ENCODE measurements at places on chromosomes 7 and 10. TPM values are rescaled to one million over a fixed set of nuclear protein-coding genes. Genes with fewer than 3 reads are reported as not detected.

GRCh38 chr7:50970092-50970491, 187.4 kb upstream of the GRB10 start:
- no peak for DNase-seq
- no peak overlapping the region for H3K4me3 ChIP-seq
- no peaks in the 10 kb centered on the region for H3K27me3 ChIP-seq
- H3K4me1 ChIP-seq: no peaks in the 10 kb centered on the region
- H3K27ac ChIP-seq: no peak overlapping the region

DNA sequence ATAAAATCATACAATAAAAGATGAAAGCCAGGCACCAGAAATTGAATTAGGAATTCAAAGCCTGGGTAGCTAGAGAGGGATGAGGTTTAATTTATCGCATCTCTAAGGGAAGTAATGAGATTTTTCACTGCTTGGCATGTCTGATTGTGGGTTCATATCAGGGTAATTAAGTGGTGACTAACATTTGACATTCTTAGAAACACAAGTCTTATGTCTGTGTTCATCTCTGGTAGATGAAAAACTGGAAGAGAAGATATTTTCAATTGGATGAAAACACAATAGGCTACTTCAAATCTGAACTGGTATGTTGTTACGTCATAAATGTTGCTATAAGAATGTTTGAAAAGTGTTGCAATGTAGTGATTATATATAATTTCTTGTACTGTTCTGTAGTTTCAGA, 36.8 kb upstream of the ARMS2 start:
- H3K4me1 ChIP-seq: no peaks in the 10 kb centered on the region
- no peaks in the 10 kb centered on the region for H3K27me3 ChIP-seq
- H3K36me3 ChIP-seq: no peaks in the 10 kb centered on the region
- H3K4me3 ChIP-seq: no peak overlapping the region
- no peak for DNase-seq

DNA sequence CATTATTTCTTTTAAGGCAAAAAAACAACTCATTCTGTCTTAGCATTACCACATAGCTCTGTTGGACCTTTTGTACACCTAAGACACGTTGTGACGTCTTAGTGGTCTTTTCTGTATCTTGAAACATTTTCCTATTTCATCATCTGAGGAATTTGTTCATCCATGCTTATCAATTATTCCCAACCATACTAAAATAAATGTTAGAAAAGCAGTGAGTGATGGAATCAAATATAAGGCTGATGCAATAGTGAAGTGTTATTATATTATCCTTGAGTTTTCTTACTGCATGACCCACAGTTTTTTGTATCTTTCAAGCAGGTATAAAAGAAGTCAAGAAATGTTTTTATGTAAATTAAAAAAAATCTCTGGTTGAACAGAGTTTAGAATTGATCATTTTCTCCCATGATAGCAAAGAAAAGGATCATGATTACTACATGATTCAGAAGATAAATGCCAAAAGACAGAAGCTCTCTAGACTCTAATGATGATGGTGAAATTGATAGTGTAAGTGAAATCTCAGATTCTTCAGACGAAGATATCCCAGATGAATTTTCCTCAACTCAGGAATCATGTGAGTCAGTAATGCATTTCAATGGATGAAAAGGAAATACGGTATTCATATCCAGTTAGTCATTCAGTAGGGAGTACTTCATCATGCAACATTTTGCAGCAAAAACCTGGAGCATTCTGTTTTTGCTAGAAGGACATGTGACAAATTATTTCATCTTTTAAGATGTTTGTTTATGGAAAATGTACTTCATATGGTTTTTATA, 51.4 kb downstream of the CELF2 start:
- peaks cover 3% of the 10 kb centered on the region for H3K27me3 ChIP-seq
- no peaks in the 10 kb centered on the region for H3K36me3 ChIP-seq
- H3K4me1 ChIP-seq: no peaks in the 10 kb centered on the region
- H3K4me3 ChIP-seq: no peak overlapping the region
- no peak for DNase-seq

- no peak overlapping the region for H3K27ac ChIP-seq
- H3K36me3 ChIP-seq: no peaks in the 10 kb centered on the region
- no peak for DNase-seq
- H3K4me3 ChIP-seq: no peak overlapping the region
Observed at GRCh38 chr7:46812101-46812675, 769.7 kb downstream of the TNS3 start.

DNA sequence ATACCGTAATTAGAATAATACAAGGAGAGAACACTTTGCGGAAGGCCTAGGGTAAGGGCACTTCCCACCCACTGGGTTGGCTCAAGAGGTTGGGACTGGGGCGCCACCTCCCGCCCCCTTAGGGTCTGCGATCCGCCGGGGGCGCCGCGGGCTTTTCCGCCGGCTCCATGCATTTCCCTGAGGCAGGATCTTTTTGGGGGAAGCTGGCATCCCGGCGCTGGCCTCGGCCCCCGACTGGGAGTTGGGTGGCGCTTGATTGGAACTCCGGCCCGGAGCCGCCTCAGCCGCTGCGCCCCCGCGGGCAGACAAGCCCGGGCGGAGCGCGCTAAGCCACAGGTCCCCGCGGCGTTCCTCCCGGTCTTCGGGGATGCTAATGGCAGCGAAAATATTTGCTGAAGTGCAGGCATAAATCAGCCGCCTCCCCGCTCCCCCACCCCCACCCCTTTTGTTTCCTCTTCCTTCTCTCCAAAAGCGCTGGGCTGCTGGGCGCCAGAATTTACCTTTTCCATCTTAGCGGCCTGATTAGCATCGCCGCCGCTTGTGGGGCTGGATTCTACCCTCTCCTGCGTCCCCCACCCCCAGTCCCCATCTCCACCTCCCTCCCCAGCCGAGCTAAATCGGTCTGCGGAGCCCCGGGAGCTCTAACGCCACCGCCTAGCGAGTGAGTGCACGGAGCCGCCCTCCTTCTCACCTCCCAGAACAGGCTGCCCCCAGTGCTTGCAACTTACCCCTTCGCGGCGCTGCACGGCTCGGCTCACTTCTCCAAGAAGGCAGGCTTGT, 5.1 kb downstream of the UNC5B start:
- H3K36me3 ChIP-seq: no peaks in the 10 kb centered on the region
- peaks cover 55% of the 10 kb centered on the region for H3K27me3 ChIP-seq
- DNase-seq: no peak
- H3K4me1 ChIP-seq: peaks cover 4% of the 10 kb centered on the region

DNA sequence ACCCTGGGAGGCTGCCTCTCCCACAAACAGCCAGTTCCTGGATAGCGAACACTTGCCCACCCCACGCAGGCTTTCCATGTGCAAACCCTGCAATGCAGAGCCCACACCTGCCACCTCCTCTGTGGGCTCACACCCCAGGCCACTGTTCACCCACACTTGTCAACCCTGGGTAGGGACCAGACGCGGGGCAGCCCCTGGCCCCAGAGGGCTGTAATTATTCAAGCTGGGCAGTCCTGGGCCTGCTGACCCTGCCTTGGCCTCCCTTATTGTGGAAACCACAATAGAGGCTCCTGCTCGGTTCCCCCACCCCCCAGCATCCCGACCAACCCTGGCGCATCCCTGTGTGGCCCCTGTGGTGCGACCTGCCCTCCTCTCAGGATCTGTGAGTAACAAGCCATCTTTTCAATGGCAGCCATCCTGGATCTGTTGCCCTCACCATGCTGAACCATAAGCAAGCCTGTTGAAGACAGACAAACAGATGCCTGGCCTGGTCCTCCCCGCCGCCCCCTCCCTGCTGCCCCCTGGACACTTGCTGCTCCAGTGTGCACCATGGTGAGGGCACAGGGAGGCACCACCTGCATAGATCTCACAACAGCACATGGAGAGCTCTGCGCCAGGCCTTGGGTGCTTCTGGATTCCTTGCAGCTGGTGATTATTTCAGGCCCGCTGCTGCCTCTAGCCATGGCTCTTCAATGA, 15.8 kb upstream of the UBE3C start:
- peaks cover 15% of the 10 kb centered on the region for H3K4me1 ChIP-seq
- DNase-seq: no peak
- H3K4me3 ChIP-seq: no peak overlapping the region
- no peaks in the 10 kb centered on the region for H3K36me3 ChIP-seq
- H3K27ac ChIP-seq: no peak overlapping the region
- H3K27me3 ChIP-seq: 0 out of 3 replicates have a peak, but pooled peaks cover 2% of the 10 kb centered on the region

- no peak overlapping the region for H3K27ac ChIP-seq
- DNase-seq: no peak
- H3K4me3 ChIP-seq: no peak overlapping the region
Observed at GRCh38 chr7:150766334-150766709, 29.1 kb downstream of the GIMAP5 start.

- DNase-seq: no peak
- no peaks in the 10 kb centered on the region for H3K27me3 ChIP-seq
- no peak overlapping the region for H3K4me3 ChIP-seq
- H3K27ac ChIP-seq: no peak overlapping the region
Observed at GRCh38 chr10:60890811-60891210, 53.2 kb downstream of the RHOBTB1 start.

DNA sequence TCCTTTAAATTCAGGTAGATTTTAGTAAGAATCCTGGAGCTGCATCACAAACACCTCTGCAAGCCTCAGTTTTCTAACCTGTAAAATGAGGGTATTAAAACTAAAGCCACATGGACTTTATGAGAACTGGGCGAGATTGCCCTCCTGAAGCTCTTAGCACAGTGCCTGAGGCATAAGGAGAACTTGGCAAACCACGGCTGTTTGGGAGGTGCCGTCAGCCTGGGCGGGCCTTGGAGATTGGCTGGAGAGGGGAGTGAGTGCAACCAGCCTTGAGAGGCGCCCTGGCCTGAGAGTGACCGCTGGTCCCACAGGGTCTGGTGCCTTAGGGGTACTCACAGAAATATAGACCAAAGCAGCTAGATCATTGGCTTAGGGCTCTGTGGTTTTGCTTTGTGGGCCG, 5.4 kb upstream of the TNS3 start:
- no peak overlapping the region for H3K4me3 ChIP-seq
- H3K27me3 ChIP-seq: peaks cover 8% of the 10 kb centered on the region
- no peaks in the 10 kb centered on the region for H3K4me1 ChIP-seq
- H3K36me3 ChIP-seq: no peaks in the 10 kb centered on the region

DNA sequence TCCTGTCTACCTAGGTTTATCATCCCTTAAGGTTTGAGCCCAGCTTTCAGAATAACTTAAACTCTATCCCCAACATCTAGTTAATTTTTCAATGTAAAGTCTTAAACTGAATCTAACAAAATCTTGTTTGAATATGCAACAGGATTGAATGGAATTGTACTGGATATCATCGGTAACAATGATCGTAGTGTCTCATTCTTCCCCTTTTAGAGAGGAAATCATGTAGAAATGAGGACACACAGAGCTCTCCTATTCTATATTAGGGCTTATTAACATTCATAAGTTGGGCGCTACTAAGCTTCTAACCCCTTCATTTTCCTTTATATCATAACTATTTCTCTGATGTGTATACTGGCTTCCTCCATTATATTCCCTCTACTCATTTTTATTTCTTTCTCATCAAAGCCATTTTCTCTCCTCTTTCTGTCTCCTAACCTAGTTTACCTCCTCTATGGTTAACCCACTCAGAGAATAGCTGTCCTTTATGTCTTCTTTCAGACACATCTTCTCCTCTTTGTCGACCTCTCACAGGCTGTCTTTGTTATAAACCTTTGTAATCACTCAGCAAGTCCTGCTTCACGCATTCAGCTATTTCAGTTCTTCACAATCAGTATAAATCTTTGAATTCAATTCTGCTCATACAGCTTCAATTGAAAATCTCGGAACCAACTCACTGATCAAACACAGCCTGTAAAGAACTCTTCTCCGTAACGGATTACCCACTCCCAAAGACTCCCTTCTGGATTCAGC, 1019.0 kb upstream of the C7orf33 start:
- no peaks in the 10 kb centered on the region for H3K36me3 ChIP-seq
- H3K4me1 ChIP-seq: no peaks in the 10 kb centered on the region
- DNase-seq: no peak
- no peaks in the 10 kb centered on the region for H3K27me3 ChIP-seq

DNA sequence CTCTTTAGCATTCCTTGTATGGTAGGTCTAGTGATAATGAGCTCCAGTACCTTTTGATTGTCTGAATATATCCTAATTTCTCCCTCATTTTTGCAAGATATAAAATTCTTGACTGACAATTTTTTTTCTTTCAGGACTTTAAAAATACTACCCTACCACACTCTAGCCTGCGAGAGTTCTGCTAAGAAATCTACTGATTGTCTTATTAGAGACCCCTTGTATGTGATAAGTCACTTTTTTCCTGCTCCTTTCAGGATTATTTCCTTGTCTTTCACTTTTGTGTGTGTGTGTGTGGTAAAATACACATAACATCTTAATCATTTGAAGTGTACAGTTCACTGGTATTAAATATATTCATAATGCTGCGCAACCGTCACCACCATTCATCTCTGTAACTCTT, 68.7 kb upstream of the PPP1R9A start:
- H3K4me1 ChIP-seq: no peaks in the 10 kb centered on the region
- no peaks in the 10 kb centered on the region for H3K27me3 ChIP-seq
- no peak overlapping the region for H3K4me3 ChIP-seq
- H3K36me3 ChIP-seq: no peaks in the 10 kb centered on the region
- H3K27ac ChIP-seq: no peak overlapping the region

- H3K4me3 ChIP-seq: peak within 1 kb of the TSS; percentile 51
- no peaks in the 10 kb centered on the region for H3K36me3 ChIP-seq
- DNase-seq: peak; percentile 59
- H3K27ac ChIP-seq: peak within 1 kb of the TSS; percentile 69
Observed at GRCh38 chr10:61900829-61901792, at the start of gene ARID5B. Gene ARID5B, plus strand, starts transcription at chr10:61901699. Its CDS starts 11 bp downstream, at chr10:61901710.

DNA sequence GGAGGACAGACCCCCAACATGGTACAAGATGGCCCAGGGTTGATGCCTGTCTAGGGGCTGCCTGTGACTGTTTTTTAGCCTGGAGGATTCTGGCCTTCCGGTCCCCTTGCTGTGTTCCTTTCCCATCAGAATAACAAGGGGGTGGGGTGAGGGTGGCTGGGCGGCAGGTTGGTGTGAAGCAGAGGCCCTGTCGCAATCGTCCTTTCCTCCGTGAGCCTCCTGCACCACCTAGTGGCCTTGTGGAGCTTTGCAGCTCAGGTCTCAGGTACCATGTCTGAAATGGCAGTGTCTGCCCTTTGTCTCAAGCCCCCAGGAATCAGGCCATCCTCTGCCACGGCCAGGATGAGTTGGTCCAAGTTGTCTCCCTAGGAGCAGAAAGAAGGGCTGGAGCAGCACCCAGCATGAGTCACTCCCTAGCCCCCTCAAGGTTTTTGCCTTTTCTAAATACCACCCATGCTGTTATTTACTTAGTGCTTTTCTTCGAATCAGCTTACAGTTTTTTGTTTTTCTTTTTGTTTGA, 24.2 kb downstream of the TACR2 start:
- H3K4me1 ChIP-seq: peaks cover 17% of the 10 kb centered on the region
- no peak overlapping the region for H3K4me3 ChIP-seq
- no peaks in the 10 kb centered on the region for H3K27me3 ChIP-seq
- H3K36me3 ChIP-seq: peaks cover 98% of the 10 kb centered on the region

DNA sequence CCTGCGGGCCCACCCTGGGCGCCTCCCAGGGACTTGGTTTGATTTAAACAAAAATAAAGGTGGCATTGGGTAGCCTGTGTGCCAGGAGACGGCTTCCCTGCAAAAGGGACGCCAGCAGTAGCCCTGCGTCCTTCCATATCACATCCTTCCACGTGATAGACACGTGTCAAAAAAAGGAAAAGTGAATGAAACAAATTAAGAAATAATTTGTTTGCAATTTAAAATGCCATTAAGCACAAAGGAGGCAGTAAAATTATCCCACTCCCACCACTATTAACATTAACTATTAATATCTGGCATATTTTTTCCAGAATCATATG, 7.6 kb downstream of the TACR2 start:
- H3K4me3 ChIP-seq: no peak overlapping the region
- H3K27ac ChIP-seq: peak overlapping the region; percentile 52
- peaks cover 7% of the 10 kb centered on the region for H3K27me3 ChIP-seq

The ELFN1 gene
- 0.45 TPM for total RNA-seq

The TMEM196 gene
- not detected for total RNA-seq

The IGFBP3 gene
- 0.22 TPM for total RNA-seq

All from K562 (cell line).